CD4-positive, alpha-beta T cell treated with Interleukin-6 at 100 ng/mL for 8 hours (primary cell): ENCODE measurements at places on chromosomes 7 and 10.

DNA sequence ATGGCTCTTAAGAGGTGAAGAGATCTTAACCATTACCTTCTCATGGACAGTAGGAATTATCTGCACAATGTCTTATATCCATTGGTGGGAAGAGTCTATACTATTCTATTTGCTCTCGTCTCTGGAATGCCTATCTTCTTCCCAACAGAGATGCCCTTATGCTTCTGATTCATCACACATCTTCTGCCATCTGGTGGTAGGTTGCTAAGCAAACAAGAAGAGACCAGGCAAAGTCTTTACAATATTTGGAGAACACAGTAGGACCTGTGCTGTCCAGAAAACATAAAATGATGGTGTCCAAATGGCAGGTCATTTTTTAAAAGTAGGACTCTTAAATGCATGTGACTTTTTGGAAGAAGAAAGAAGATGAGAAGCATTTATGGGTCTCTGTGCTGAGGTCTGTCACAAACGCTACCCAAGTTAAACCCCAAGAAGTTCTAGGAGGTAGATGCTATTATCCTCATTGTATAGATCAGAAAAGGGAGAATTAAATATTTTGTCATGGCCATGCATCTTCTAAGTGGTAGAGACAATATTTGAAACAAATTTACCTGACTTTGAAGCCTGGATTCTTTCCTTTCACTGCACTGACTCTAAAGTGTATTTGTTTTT, 67.8 kb upstream of the NXPH1 start:
- DNase-seq, result no peak

DNA sequence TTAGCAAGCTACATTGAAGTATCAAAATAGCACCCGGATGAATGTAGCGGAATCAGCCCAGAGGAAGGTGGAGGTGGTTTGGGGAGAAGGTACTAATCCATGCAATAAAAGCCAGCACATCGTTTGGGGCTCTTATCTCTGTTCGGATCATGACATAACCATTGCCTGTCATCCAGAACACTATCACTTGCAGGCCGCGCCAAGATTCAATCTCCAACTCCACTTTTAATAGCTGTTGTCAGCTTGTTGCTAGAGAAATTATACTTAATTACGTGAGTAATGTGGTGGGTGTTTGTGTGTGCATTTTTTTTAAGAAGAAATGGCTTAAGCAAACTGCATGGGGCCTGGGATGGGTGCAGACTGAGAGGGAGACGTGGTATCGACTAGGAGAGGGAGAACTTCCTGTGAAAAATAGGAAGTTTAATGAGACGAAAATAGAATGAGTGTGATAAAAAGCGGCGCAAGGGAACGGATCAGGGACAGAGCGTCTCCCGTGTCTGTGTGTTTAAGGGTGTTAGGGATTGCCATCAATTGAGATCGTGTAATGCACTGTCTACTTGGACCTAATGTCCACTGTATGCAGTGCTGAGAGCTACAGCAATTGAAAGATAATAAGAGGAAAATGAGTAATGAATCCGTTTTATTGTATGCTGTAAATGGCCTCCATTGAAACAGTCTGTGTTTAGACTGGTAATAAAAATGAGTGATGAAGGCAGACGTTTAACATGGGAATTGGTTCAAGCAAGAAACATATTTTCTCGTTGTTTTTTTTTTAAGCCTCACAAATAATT, 27.6 kb upstream of the SFMBT2 start:
- no peak for DNase-seq

DNA sequence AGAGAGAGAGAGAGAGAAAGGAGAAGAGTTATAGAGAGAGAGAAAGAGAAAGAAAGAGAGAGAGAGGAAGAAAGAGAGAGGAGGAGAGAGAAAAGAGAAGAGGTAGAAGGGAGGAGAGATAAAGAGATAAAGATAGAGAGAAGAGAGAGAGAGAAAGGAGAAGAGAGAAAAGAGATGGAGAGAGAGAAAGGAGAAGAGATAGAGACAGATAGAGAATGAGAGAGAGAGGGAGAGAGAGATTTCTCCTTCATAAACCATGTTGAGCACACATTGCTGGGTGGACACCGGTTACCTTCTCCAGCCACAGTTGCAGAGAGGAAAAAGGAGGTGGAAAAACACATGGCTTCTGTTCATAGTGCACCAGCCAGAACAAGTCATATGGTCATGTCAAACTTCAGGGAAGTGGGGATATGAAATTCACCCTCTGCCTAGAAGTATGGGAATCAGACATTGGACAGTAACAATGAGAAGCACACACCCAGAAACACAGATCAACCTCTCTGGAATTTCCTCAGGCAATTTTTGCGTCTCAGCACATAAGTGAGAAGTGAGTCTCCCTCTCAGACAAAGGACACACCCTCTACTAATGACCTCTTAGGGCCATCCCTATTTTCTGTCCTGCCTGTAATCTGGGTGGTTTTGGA, 172.5 kb upstream of the SVIL start:
- DNase-seq, result no peak

- DNase-seq, result no peak
Measured at GRCh38 chr7:17934612-17935240, 5.6 kb downstream of the SNX13 start.

DNA sequence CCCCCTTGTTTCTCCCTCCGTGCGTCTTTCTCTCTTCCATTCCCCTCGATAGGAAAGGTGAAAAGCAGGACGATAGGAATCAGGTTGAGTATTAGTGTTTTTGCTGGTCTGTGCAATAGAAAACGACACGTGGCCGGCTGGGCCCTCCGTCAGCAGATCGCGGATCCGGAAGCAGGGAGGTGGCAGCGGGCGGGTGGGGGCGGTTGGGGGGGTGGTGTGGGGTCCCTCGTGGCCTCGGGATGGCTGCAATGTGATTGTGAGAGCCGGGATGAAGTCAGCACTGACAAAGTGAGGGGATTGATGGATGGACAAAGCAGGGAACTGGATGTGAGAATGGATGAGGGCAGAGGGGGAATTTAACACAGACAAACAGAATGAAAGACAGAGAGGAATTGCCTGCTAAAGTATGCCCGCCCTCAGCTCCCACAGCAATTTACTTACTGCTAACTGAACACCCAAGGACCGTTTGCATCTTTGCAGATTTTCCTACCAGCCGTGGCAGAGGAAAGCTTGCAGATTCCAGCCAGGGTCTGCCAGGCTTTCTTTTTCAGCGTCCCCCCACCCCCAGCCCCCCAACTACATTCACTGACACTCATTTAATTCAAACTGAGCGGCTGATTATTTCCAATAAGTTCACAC, 280.9 kb downstream of the LRMDA start:
- no peak for DNase-seq

GRCh38 chr7:29385214-29385814, 178.3 kb upstream of the PRR15 start:
- DNase-seq, result no peak

DNA sequence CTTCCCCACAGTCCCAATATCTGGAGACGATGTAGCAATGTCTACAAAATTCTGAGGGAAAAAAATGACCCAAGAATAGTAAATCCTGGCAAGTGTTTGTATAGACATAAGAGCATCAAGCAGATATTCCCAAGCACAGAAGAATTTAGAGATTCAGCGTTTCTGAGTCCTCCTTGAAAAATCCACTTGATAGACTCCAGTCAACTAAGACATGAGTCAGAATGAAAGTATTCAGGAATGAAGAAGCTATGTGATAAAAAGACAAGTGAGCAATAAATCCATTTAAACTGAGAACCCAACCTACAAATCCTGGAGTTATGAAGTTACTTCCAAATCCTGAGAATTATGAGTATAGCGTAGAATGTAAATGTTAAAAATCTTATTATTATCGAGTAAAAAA, 86.1 kb upstream of the NPY start:
- DNase-seq, result no peak

GRCh38 chr7:47088329-47089067, 493.4 kb downstream of the TNS3 start:
- DNase-seq, result no peak

DNA sequence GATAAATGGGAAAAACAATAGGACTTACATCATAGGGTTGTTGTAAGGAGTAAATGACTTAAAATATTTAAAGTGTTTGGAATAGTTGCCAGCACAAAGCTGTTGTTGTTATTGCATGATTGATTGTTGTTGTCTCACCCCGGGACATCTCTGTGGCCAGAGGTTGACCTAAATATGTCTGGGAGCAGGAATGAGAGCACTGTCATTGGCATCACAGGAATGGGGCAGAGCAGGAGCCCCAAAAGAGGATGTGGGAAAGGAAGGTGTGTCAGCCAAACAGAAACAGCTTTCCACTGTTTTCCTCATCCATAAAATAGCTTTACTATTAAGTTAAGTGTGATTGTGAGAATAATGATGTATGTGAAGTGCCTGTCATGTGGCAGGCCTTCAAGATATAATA, 121.6 kb downstream of the TMEM168 start:
- no peak for DNase-seq

- DNase-seq, result no peak
Measured at GRCh38 chr7:83852136-83852535, 203.2 kb upstream of the SEMA3E start.

GRCh38 chr7:157297185-157297584, 39.6 kb upstream of the DNAJB6 start:
- no peak for DNase-seq

DNA sequence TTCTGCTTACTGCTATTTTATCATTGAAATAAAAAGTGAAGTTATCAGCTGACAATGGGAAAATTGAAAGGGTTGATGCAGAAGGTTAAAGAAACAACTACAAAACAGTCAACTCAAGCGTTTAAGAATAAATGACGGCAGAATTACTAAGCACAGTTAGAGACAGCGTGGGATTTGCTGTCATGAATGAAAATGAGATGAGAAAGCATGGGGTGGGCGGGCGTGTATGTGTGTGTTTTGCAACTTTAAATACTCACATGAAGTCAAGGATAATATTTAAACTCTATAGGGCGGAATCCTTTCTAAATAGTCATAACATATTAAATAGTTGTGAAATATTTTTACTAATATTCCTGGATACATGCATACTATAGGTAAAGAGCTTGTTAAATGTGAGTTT, 450.8 kb downstream of the ETV1 start:
- DNase-seq, result no peak

DNA sequence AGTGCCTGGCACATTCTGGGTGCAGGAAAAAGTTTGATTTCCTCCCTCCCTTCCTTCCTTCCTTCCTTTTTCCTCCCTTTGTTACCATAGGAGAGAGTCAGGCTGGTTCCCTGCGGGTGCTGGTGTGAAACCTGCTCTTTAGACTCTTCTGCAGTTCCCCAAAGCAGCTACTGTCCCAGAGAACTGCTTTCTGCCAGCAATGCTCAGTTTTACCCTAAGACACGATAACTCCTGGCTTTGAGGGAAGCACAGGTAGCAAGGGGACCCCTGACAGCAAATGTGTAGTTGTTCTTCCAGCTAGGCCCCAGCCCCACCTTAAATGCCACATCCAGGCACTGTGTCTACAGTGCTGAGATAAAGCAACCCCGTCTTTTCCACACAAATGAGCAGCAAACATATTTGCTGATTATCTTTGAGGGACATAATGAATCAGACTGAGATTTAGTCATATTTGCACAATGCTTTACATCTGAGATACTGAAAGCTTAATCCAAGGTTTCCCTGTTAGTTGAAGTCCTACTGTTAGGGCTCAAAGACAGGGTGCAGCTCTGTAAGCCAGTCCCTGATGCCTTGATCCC, 55.5 kb downstream of the MET start:
- DNase-seq, result no peak

GRCh38 chr10:87608756-87609155, 50.9 kb upstream of the PAPSS2 start:
- DNase-seq, result no peak

DNA sequence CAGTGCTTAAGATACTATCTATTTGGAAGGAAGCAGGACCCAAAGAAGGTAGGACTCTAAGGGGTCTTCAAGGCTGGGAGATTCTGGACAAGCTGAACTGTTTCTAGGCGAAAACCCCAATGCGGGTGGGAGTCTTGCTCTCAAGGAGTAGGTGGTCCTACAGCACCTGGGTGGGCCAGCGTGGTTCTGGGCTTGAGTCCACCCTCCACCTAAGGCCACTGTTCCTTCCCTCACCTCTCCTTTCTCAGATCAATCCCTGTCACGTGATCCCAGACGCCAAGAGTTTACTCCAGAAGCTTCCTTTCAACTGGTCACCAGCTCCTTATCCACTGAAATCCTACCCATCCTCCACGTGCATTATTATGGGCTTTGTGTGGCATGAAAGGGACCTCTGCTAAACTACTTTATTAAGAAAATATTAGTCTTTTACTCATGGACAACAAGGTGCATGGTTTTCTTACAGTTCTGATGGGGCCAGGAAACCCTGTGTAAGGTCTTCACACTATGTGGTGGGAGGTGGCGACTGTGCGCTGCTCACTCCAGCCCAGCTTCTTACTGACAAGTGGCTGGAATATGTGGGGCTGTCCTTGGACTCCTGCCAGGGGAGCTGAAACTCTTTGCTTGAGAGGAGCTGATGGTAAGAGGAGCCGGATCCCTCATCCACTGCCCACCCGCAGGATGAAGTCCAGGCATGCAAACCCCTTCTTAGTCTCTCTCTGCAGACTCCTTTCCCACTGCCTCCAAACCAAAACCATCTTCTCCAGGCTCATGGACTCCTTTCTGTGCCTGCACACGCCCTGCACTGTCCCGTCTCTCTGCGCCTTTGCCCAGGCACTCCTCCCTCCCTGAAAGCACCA, 1.6 kb downstream of the ZNF746 start:
- DNase-seq, result no peak

- no peak for DNase-seq
Measured at GRCh38 chr10:1392127-1392526, 335.9 kb downstream of the WDR37 start.

DNA sequence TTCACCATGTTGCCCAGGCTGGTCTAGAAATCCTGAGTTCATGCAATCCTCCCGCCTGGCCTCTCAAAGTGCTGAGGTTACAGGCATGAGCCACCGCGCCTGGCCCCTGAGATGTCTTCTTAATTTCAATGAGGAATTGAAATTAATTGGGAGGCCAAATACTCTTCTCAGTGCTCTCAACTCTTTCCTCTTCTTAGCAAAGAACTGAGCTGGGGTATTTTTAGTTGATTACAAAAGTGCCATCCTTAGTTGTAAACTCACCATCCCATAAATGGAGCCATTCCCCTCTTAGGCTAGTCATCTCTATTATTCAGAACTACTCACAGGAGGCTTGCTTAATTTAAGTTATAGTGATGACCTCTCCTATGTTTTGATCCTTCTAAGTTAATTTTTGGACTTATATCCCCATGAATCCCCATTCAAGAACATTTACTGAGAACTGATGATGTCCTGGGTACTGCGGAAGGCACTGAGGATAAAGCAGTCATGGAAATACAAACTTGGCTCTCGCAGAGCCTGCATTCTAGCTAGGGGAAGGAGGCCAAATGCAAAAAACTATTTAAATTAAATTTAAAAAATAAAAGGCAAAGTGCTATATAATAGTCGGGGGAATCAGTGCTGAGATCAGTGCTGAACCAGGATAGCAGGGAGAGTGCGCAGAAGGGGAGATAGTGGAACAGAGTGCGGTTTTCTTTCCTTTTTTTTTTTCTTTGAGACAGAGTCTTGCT, 145.3 kb downstream of the SFMBT2 start:
- no peak for DNase-seq
